ENCODE measurements at places on chromosomes 2 and 18.

DNA sequence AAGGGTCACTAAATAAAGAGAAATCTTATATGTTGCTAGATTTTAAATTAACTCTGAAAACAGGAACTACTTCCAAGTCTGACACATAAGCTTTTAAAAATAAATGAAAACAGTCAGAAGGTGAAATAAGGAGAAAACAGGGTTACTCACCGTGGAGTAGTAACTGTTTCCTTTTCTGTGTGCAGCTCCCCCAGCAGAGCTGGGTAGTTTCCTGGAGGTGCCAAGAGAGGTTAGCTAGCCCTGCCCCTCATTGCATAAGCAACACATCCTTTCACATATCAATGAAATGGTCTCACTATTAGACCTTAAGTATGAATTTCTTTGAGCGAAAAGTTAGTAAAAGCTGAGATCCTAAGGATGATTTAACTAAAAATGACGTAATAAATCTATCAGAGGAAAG lies 54.0 kb upstream of the GPR75 start:
- no peak for DNase-seq

GRCh38 chr2:23360571-23361125 lies 24.3 kb upstream of the KLHL29 start:
- no peak for DNase-seq

GRCh38 chr2:64311191-64311910 lies 142.6 kb upstream of the LGALSL start:
- no peak for DNase-seq

DNA sequence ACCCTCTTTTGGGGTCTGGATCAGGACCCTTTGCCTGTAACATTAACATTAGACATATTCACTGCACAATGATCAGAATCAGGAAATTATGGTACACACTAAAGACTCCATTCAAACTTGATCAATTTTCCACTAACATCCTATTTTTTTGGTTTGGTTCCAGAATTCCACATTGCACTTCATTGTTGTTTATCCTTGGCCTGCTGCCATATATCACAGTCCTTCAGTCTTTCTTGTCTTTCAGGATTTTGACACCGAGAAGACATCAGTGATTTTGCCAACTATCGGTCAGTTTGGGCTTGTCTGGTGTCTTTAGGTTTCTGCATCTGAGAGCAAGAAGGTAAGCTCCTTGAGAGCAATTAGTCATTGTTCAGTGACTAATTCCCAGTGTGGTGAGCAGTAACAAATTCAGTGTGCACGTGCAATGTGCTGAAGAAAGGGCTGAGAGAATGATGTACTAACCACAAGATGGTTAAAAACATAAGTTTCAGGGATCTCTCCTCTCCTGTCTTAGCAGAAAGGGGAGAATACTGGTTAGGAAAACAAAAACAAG lies 23.5 kb downstream of the MARCHF4 start:
- no peak for DNase-seq

DNA sequence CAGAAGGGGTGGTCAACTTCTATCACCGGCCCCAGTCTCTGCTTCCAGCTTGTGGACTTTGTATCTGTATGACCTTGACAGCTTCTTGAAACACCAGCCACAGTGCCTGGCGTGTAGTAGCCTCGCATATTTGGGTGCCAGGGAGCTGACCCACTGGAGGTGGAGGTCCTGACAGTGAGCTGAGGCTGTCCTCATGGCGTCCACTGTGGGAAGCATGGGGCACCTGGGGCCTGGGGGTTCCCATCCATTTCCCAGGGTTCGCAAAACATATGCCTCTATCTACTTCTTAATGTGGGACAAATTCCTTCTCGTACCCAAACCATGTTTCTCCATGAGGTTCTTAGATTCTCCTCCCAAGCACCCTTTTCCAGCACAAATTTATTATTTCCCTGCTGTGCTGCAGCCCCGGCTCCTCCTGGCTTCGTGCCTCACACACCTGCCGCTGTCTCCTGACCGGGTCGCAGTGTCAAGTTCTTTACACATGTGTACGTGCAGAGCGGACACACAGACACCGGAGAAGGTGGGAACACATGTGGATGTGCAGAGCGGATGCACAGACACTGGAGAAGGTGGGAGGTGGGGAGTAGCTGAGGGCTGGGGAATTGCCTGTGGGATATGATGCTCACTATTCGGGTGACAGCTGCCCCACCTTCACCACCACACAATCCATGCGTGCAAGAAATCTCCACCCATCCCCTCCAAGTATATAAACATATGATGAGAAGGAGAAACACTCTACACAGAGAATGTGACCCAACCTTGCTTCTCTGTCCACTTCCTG lies 23.4 kb downstream of the TMEM18 start:
- no peak for DNase-seq

DNA sequence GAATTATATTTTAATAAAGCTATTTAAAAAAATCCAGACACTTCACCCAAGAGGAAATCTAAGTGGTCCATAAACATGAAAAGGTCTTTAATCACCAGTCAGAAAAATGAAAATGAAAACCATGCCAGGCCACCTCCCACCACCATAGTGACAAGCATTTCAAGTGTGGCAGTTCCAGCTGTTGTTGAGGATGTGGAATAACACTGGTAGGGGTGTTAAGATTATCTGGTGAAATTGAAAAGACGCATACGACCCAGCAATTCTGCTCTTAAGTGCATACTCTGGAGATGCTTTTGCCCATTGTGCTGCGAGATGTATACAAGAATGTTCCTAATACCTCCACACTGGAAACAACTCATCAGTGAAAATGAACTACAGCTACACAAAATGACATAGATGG lies 82.2 kb downstream of the MSH2 start:
- no peak for DNase-seq

- DNase-seq = no peak
These were observed 199.8 kb upstream of the NRP2 start for GRCh38 chr2:205482399-205483081.

GRCh38 chr2:37802899-37803379 lies 122.1 kb upstream of the RMDN2 start:
- no peak for DNase-seq

DNA sequence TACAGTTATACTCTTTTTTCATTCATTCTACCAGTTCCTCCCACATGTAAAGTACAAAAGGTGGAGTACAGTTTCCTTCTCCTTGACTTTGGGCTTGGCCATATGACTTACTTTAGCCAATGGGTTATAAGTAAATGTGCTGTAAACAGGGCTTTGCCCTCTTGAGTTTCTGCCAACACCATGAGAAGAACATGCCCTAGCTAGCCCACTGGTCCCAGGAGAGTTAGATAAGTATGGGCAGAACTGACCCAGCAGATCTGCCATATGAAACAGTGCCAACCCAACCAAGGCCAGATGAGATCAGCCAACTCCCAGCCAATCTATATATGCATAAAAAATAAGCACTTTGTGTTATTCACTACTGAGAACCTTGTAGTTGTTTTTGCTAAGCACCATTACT lies 25.5 kb downstream of the ZC3H8 start:
- DNase-seq = no peak

- DNase-seq = no peak
These were observed 289.2 kb downstream of the NDUFA10 start for GRCh38 chr2:239735829-239736357.

Data from stimulated activated CD4-positive, alpha-beta T cell treated with anti-CD3 and anti-CD28 coated beads, Interleukin-12 subunit alpha, Interleukin-12 subunit beta, amount 100 ng/mL, for 4 hours (primary cell).